ENCODE measurements at places on chromosomes 7 and 10.
A peak's percentile ranks its signal among the peaks of the same experiment; 100 is the strongest.

DNA sequence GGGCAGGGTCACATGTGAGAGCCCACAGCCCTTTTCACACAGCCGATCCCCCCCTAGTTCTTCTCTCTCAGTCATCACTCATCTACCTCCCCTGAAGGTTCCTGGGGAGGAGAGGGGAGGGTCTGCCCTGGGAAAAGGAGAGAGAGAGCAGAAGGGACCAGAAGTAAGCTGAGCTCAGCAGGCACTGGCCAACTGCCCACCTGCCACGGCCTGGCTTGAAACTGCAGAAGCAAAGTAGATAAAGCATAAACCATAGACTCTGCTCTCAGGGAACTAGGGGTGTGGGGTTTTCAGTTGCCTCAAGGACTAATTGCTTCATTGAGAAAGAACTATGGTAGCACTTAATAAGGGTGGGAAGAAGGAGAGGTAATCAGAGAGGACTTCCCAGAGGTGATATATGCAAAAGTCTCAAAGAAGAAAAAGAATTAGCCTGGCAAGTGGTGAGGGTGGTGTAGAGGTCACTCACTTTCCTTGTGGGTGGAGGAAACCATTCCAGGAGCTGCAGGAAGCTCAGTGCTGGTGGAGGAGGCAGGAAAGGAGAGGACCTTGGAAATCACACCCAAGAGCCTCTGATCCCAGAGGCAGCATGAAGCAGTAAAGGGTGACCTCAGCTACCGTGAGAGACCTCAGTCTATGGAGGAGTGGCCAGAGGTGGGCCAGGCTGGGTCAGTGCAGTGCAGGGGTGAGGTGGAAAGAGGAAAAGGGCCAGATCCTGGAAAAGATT, 17.2 kb downstream of the PILRA start:
- DNase-seq, result no peak

GRCh38 chr10:127135844-127136577, 60.4 kb downstream of the INSYN2A start:
- no peak for DNase-seq

GRCh38 chr7:157552295-157552993, 215.6 kb downstream of the DNAJB6 start:
- no peak for DNase-seq

- DNase-seq, result no peak
Observed at GRCh38 chr10:129364949-129365348, 102.1 kb upstream of the MGMT start.

DNA sequence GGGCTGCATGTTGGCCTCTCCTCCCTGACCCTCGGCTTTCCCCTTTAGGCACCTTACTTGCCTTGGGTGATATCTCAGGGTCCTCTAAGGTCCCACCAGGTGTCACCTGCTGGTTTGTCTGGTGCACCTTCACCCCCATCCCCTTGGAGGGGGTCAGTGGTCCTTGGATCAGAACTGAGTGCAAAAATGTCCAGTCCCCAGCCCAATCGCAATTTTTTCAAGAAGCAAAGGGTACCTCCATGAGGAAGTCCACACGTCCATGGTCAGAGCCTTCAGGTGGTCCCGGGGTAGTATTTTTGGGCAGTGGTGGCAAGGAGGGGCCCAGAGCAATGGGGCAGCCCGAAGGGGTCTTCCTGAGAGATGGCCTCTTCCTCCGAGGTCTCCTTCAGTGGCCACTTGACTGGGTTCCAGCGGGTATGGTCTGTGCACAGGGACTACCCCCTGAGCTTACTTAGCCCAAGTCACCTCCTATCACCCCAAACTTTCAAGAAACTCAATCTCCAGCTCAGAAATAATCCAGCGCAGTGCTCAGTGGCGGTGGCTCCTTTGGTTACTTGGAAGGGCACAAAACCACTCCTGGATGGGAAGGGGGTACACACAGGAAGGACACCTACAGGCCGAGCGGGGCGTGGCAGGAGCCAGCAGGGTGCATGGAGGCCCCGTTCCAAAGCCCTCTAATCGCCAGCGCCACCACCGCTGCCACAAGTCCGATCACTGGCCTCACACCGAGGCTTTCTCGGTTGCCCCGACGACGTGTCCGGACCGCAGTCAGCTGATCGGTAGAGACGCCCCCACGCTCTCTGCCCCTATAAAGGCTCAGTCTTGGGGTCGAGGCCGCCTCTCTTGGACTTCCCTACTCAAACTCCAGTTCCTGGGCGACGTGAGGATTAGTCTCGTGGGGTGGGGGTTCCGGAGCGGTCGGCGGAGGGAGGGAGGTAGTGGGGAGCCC, 4.5 kb downstream of the SAP25 start:
- peak; percentile 92 for DNase-seq
